ENCODE measurements at places on chromosomes 2 and 18.

- DNase-seq, result no peak
Observed at GRCh38 chr2:5230444-5230843, 461.7 kb upstream of the SOX11 start.

DNA sequence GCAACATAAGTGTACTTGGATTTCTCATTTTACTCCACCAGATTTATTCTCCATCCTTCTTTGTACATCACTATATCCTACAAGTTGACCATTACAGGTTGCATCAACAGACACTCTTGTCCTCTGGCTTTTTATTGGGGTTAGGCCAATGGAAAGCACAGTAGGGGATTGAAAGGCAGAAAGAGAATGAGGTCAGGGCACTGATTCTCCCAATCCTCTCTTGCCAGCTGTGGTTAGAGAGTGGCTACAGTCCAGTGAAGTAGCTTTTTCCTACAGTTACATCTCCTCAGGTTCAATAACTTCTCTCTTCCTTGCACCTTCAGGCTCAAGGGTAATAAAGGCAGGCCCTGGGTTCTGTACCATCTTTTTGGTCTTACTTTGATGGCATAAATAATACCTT, 20.2 kb upstream of the COL5A2 start:
- DNase-seq, result no peak

GRCh38 chr18:59959606-59960005, 59.8 kb downstream of the PMAIP1 start:
- DNase-seq, result no peak

DNA sequence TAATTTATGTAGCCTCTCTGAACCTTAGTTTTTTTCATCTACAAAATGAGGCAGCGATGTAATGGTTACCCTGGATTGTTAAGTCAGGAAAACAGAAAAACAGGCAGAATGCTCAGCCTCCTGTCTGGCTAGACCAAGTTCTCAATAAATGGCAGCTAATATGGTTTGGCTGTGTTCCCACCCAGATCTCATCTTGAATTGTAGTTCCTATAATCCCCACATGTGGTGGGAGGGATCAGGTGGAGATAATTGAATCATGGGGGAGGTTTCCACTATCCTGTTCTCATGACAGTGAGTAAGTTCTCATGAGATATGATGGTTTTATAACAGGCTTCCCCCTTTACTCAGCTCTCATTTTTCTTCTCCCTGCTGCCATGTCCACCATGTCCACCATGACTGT, 220.0 kb downstream of the CMPK2 start:
- no peak for DNase-seq

GRCh38 chr2:96839293-96839874, 4.4 kb downstream of the ANKRD23 start:
- DNase-seq, result no peak

GRCh38 chr18:28095041-28095440, 81.9 kb downstream of the CDH2 start:
- no peak for DNase-seq

GRCh38 chr2:156398176-156398575, 38.0 kb upstream of the GPD2 start:
- no peak for DNase-seq

- no peak for DNase-seq
Observed at GRCh38 chr2:151325581-151326095, 31.8 kb upstream of the TNFAIP6 start.

GRCh38 chr18:45962866-45963265, 4.3 kb downstream of the EPG5 start:
- DNase-seq, result no peak

DNA sequence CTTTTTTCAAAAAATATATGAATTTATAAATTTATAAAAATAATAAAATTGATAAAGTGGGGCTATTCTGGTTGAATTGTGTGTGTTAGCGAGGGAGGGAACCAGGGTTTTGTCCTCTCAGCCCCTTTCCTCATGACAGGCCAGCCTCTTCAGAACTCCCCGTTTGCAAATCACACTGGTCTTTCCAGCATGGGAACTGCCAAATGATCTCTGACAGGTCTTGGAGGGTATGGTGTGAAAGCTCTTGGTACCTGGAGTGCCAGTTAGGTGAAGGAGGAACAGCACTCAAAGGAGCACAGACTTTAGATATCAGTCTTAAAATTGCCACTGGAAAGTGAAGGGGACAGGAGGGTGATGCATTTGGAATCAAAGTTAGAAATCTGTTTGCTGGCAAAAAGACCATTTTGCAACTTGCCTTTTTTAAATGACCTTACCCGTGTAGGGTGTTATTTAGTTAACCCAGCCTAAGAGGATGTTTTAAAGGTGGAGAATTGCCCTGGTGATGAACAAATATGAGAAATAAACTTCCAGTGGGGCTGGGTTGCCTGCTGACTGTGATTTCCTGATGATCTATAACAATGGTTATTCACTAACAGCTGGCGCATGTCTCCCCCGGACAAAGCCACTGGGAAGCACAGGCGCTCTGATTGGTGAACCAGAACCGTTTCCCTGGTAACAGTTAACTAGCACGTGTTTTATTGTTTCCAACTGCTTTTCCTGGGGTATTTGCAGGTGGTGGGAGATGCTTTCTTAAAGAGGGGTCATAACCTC, 85.3 kb upstream of the EFEMP1 start:
- peak; percentile 94 for DNase-seq

DNA sequence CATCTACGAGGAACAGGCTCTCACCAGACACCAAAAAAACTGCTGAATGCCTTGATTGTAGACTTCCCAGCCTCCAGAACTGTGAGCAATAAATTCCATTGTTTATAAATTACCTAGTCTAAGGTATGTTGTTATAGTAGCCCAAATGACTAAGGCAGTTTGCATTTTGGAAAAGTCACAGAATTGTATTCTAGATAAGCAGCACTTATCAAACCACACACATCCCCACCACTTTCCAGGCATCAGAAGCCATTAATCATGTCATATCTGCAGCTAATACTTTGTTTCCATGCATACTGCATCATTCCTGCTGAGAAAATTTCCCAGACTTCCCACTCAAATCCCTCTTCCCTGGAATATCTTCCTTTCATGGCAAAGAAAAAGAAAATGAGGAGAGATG, 187.2 kb downstream of the INO80D start:
- DNase-seq, result no peak

- no peak for DNase-seq
Observed at GRCh38 chr2:231667096-231667427, 41.3 kb upstream of the PTMA start.

GRCh38 chr2:210956101-210956500, 399.7 kb downstream of the CPS1 start:
- DNase-seq, result no peak

GRCh38 chr18:48813321-48813720, 137.4 kb downstream of the SMAD7 start:
- no peak for DNase-seq

DNA sequence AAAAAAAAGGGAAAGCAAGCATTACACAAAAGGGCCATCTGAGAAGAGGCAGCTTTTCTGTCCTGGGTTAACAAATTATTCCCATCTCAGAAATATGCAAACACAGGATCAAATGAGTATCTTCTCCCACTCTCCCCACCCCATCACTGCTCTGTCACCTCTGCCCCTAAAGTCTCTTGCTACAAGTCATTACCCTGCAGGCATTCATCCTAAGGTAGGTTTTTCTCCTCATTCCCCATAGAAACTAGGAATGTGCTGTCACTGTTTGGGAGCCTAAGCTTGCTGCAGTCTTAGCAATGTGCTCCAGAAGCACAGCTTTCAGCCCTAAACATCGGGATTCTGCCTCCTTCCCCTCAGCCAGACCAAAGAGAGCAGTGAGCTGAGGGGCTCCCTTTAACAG, 3.6 kb downstream of the LRRTM1 start:
- DNase-seq, result no peak

GRCh38 chr2:238908960-238909951, 61.4 kb downstream of the TWIST2 start:
- no peak for DNase-seq

DNA sequence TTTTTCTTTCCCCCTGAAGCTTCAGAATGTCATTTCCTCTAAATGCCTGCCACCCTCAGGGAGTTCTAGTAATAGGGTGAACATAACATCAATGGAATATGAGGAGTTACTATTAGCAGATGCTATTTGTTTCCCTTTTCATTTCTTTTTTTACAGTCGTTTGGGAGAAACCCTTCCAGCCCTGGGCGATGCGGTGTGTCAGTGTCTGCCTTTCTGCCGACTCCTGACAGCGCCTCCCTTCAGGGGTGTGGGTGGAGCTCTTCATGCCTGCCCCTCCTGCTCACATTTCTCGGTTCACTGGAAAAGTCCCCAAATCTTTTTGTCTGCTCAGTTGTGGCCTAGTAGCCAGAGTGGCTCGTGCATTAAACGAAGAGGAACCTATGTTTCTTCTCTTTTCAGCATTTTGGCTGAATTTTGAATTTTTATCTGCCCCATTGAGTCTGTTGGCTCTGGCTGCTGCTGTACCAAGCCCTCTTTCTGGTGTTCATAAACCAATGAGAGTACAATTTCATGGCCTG, 72.3 kb downstream of the FMNL2 start:
- DNase-seq, result peak; percentile 82

GRCh38 chr2:26284132-26284531, 39.4 kb downstream of the HADHB start:
- no peak for DNase-seq

DNA sequence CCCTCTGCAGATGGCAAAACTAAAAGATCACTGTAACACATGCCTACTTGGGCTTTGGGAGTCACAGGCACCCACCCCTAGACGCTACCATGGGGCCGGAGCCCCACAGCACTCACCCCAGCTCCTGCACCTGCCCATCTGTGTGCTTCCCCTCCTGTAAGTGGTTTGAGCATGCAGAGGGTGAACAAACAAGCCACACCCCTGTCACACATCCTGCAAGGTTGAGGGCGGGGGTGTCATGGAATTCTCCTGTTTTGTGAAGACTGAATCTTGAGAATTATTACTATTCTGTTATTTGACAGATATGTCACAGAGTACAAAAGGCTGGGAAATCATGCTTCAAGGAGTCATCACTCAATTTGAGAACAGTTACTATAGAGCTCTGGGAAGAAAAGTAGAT, 60.9 kb downstream of the RFTN2 start:
- DNase-seq, result no peak

- no peak for DNase-seq
Observed at GRCh38 chr2:11071211-11071610, 84.1 kb upstream of the SLC66A3 start.

GRCh38 chr2:166536111-166536510, 42.1 kb upstream of the SCN7A start:
- DNase-seq, result no peak

DNA sequence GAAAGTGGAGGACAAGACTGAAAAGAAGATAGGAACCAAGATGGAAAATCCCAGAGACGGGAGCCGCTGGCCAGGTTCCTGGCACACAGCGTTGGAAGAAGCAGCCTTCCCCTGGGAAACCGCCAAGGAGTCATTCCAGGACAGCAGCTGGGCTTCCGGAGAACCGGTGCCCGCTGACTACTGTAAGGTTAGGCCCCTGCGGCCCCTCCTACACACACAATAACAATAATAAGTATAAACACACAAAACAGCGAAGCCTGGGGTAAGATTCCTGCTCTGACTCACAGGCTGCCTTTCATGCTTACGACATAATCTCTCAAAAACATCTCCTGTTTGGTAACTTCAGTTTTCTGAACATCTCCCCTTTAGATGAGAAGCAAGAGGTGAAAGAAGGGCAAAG, 28.1 kb upstream of the MYCN start:
- peak; percentile 51 for DNase-seq

- DNase-seq, result no peak
Observed at GRCh38 chr2:225367482-225367881, 32.0 kb upstream of the NYAP2 start.

- DNase-seq, result peak; percentile 20
Observed at GRCh38 chr18:21672521-21673267, 31.9 kb downstream of the ABHD3 start.

DNA sequence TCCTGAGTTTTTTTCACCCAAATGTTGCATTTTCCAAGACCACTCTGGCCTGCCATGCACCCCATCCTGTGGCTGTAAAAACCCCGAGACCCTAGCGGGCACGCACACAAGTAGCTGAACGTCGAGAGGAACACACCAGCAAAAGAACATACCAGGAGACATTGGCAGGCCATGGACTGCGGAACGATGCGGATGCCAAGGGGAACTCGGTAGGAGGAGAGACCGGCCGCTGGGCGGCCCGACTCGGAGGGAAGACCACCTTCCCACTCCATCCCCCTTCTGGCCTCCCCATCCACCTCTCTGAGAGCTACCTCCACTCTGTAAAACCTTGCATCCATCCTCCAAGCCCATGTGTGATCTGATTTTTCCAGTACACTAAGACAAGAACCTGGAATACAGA, 105.5 kb upstream of the CELF4 start:
- DNase-seq, result no peak

- DNase-seq, result no peak
Observed at GRCh38 chr18:2681993-2682603, 26.6 kb downstream of the SMCHD1 start.

All from pons (tissue), 1 donor.